Umbilical cord (tissue), 2 donors: ENCODE measurements at places on chromosomes 2 and 18. TPM values are rescaled to one million over a fixed set of nuclear protein-coding genes. Genes with fewer than 3 reads are reported as not detected.

DNA sequence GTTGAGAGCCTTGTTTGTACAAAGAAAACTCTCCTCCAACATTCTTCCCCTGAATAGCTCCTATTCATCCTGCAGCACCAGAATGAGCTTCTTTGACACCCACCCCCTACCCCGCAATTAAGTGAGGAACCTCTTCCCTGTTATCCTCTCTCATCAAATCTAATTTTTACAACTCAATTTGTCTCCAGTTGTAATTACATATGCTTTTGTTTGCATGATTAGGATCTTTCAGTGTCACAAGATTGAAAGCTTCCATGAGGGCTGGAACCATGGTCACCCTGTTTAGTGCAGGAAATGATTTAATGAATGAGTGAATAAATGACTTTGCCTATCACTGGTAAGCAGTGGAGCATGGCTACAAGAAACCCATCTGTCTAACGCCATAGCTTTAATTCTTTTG lies 334.6 kb upstream of the KLHL29 start:
- no peak for DNase-seq

DNA sequence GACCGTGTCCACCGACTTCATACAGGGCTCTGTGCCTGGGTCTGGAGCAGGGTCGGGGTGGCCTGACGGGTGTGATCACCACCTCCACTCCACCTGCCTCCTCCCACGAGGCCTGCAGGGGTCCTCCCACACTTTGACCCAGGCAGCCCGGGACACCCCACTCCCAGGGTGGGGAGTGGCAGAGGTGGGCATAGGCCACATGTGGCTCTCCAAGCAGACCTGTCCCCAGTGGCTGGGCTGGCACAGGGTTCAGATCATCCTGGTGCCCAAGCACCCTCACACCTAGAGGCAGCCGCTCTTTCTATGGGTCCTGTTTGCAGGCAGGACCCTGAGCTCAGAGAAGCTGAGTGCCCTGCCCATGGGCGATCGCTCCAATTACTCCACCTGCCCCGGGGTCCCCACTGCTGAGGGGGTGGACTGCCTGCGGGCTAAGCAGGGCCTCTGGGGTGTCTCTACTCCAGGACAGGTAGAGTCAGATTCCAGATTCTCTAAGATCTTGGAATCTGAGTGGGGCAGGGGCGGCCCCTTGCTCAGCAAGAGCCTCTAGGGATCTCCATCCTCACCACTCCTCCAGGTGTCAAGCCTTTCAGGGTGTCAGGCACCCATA lies 1.4 kb downstream of the NEURL3 start:
- no peak for DNase-seq

DNA sequence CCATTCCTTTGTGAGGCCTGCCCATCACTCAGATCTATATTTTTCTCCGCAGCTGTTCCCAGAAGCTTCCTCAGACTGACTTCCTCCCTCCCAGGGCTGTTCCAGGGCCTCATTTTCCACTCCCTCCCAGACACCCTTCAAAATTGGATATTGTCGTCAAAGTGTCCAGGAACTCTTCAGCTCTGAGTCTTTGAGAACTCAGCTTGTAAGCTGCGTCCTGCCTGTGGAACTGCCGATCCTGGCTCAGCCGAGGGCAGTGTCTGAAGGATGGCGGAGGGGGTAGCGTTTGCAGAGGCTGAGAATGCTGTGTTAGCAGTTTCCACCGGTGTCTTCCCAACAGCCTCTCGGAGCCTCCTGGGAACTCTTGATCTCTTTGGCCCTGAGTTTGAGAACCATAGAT lies 27.1 kb downstream of the NCK2 start:
- DNase-seq: peak; percentile 71

- peak; percentile 72 for DNase-seq
Measured at GRCh38 chr2:20421988-20422370, 24.9 kb upstream of the RHOB start.

DNA sequence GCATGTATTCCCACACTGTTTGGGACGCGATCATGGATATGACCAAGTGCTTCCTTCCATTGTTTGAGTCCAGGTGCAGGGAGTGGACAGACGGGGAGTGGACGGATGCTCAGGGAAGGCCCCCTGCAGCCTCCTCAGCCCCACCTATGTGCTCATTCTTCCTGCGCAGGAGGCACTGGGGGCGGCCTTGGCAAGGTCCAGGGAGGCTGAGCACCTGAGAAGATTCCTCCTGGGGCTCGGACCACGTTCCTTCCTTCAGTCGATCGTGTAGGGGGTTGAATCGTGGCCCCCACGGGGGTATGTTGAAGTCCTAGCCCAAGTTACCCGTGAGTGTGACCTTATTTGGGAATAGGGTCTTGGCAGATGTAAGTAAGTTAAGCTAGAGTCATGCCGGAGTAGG lies 60.4 kb downstream of the ASB1 start:
- no peak for DNase-seq

GRCh38 chr2:190468814-190469569 lies 60.8 kb downstream of the MFSD6 start:
- DNase-seq: peak; percentile 94

DNA sequence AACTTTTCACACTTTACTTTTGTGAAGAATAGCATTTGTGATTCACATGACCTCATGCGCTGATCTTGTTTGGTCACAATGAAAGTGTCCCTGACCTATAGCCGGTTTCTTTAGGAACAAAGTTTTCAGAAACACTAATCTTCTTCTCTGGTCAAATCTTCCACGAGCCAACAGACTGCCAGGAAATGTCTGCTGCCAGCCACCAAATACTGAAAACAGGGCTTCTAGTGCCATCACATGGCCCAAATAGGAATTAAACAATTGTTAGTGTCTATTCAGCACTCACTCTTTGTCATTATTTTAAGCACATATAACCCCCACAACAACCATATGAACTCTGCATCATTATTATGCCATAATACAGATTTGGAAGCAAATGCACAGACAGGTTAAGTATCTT lies 286.5 kb upstream of the SYT4 start:
- DNase-seq: peak; percentile 37

GRCh38 chr18:74141667-74142066 lies 6.0 kb downstream of the FBXO15 start:
- peak; percentile 47 for DNase-seq

DNA sequence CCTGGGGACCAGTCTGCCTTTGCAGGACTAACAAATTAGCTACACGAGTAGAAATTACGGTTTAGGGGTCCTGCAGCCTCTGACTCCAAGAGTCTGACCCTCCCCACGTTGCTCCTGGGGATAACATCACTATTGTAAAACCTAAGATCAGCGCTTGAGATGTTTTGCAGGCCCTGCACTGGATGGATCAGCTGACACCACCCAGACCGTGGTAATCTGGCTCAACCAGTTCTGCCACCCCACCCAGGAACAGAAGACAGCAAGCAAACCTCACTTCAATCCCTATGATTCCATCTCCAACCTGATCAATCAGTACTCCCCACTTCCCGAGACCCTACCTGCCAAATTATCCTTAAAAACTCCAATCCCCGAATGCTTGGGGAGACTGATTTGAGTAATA lies 31.7 kb downstream of the NGEF start:
- DNase-seq: peak; percentile 65

GRCh38 chr2:71082402-71083252 lies 14.2 kb downstream of the NAGK start:
- no peak for DNase-seq

- no peak for DNase-seq
Measured at GRCh38 chr2:178892751-178893625, 85.8 kb upstream of the TTN start.

- peak; percentile 99 for DNase-seq
Measured at GRCh38 chr2:189657867-189658266, 3.4 kb upstream of the ASNSD1 start.

DNA sequence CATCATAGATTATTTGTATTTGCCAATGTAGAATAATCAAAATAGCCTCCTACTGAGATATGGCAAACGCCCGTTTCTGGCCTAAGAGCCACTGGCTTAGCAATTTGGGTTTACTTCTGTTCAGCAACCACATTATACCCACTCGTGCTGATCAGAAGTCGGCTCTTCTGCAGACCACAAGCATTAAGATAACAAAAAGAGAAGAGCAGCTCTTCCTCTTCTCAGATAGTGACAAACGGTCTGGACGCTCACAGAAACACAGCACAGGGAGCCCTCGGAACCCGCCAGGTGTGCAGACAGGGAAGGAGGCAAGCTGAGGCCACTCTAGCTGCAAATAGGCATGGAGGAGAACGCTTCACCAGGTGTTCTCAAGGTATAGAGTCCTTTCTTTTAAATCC lies 164.0 kb downstream of the HDAC4 start:
- DNase-seq: no peak

- no peak for DNase-seq
Measured at GRCh38 chr2:120189189-120189588, 34.0 kb downstream of the TMEM185B start.

DGKD gene
- 18.8 TPM for total RNA-seq

FBXO48 gene
- 2.4 TPM for total RNA-seq

CGREF1 gene
- 11.6 TPM for total RNA-seq

SERPINB12 gene
- 0.96 TPM for total RNA-seq

CCDC141 gene
- total RNA-seq: 5.3 TPM

CD8B gene
- not detected for total RNA-seq

ANKRD30B gene
- 1.4 TPM for total RNA-seq

ARHGEF4 gene
- total RNA-seq: 8.9 TPM

UGT1A4 gene
- total RNA-seq: not detected
